ENCODE measurements at places on chromosomes 7 and 10.

DNA sequence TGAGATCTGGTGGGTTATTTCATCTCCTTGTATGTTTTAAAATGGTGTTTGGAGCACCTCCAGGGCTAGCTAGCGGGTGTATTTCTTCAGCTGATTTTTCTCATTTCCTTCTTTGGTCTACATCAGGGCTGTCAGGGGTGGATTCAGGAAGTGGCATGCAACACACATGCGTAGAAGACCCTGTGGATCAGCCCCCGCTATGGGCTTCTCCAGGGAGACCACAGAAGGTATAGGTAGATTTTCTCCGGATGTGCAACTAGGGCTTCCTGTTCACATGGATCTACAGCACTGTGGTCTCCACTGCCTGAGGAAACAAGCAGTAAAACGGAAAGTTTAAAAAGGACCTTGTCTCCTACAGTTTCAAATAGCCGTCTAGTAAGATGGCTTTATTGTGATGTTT is 10.4 kb downstream of the NUB1 start:
- DNase-seq: no peak

DNA sequence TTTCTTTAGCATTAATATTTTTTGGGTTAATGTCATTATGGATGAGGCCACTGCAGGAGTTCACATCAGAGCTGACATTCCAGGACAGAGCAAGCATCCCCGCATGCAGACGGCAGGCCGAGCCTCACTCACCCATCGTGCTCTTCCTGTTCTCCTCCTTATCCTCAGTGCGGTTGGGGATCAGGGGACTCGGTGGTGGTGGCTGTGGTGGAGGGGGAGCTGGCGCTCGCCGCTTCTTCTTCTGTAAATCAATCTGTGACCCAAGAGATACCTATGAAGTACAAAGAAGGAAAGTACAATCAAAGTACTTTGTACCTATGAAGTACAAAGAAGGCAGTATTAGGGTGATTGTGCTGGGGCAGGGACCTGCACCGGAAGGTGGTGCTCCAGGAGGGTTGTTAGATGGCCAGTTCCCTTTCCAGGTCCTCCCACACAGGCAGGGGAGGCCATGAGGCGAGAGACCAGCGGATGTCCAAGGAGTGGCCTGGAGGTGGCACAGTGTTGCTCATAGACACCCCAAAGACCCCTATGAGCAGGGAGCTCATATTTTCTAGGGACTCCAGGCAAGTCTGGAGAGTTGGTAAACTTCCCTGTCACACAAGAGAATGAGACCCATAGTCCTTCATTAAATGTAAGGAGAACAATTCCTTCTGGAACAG is 231.4 kb downstream of the COBL start:
- DNase-seq: no peak

GRCh38 chr10:26574783-26575182 is 122.7 kb upstream of the PDSS1 start:
- no peak for DNase-seq

GRCh38 chr10:128959746-128960145 is 507.3 kb upstream of the MGMT start:
- DNase-seq: no peak

DNA sequence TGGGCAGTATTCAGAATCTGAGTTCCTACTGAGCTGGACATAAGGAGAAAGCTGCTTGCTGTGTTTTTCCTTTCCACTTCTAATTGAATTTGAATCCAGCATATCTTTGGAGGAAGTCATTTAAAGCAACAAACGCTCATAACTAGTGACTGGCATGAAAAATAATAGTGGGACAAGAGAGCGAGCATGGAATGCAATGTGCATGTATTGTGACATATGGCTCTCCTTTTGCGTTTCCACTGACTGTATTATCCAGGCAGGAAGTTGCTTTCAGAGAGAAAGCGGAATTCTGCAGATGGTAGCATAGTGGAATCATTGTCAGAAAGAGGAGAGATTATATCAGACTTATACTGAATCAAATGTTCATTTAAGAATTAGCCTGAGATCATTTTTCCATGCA is 368.6 kb downstream of the REEP3 start:
- no peak for DNase-seq

- DNase-seq: no peak
These were observed 63.0 kb downstream of the ZNF438 start for GRCh38 chr10:30968711-30969110.

DNA sequence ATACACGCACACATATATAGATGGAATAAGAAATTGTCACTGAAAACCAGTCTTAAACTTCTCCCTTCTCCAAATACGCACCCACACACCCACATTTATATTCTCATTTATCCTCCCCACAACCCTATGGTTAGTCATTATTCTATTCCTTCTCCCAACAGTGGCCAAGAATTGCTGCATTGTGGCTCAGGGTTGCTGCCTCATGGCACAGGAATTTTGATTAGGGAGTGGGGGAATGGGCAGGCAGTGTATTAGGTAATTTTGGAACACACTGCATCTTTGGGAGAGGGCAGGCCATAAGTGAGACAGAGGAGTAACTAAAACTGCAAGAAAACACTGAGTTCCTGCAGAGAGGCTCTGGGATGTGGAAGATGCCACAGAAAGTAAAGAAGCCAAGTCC is 35.7 kb downstream of the NAPEPLD start:
- no peak for DNase-seq

DNA sequence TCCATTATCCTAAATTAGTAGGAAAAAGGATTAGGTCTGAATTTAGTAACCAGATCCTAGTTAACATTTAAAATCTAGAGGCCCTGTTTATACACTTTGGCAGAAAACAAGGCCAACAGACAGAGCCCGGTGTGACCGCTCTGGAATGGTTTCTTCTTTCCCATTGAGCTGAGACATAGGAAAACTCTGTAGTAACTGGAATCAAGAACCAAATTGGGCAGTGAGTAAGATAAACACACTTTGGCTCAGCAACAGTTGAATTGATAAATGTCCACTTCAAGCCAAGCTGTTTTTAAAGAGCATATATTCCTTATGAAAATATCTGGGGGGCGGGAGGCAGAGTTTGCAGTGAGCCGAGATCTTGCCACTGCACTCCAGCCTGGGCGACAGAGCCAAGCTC is 343.7 kb upstream of the SEMA3A start:
- no peak for DNase-seq

GRCh38 chr10:127527891-127528290 is 21.2 kb upstream of the NPS start:
- peak; percentile 72 for DNase-seq

DNA sequence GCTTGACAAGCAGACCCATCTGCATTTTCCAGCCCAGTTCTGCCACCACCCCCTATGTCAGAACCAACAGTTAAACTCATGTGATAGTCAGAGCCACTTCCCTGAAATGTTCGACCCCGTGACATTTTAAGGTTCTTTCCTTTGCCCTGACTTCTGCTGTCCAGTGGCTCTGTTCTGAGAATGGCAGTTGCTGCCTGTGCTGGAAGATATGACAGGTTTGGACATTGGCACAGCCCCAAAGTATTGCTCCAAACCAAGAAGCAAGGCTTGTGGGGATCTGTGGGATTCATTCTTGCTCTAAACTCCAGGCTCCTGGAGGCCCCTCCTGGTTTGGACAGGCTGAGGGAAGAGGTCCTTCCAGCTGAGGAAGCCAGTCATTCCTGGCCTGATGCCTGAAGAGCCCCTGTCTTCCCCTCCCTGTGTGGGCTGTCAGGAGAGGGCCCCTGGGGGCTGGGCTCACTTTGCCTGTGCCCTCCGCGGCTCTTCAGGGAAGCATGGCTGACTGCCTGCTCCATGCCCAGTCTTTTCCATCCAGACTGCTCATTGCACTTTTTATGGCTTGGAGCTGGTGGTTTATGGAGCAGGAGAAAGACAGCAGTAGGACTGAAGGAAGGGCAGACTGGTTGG is 138.0 kb downstream of the CDH23 start:
- peak; percentile 9 for DNase-seq

DNA sequence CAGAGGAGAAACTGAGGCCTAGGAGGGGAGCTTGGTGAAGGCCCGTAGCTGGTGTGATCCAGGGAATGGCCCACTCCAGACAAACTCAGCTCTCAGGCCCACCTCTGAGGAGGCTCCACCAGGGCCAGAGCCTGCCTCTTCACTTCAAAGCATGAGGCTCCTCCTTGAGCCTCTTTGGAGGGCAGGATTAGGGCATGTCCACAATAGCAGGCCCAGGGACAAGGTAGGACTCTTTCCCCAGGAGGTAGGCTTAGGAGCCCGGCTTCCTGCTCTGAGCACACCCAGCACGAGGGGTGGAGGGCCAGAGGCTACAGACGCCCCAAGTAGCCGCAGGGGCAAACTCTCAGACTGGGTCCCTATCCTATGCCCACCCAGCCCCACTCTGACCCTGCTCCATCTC is 164.6 kb upstream of the ZMIZ1 start:
- no peak for DNase-seq
